ENCODE measurements at places on chromosomes 11 and 22.
A peak's percentile ranks its signal among the peaks of the same experiment; 100 is the strongest.

GRCh38 chr11:106156290-106156937 is 79.0 kb downstream of the AASDHPPT start:
- peak; percentile 72 for DNase-seq

DNA sequence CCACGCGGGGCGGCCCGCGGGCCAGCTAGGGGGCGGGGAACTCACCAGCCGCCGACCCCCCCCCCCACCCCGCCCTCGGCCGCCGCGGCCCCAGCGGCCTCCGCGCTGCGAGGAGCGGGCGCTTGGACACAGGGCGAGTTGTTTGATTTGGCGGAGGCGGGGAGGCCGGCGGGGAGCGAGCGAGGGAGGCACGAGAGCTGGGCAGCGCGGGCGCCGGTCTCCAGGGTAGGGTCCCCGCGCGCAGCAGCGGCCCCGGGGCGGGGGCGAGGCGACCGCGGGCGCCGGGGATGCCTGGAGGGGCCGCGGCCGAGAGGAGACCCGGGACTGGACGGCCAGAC is 64.4 kb downstream of the NAV2 start:
- no peak for DNase-seq

GRCh38 chr22:44151676-44152075 is 29.0 kb upstream of the PARVG start:
- peak; percentile 67 for DNase-seq

GRCh38 chr22:40616578-40616977 is 19.9 kb downstream of the MRTFA start:
- no peak for DNase-seq

DNA sequence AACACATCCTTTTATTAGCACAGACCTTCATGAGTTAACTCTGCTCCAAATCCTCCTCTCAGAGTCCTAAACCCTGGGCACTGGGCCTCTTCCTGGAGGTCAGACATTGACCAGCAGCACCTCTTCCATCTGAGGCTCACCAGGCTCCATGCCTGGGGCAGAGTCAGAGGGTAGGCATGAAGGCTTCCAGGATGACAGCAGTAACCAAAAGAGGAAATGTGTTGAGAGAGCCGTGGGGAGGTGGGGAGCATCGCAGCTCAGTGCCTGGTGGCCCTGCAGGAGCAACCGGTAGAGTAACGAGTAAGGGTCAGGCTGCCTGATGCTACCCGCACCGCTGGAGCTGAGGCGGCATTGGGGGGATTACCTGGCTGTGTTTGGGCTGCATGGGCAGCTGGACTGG is 9.4 kb upstream of the NAV2 start:
- no peak for DNase-seq

- DNase-seq: peak; percentile 83
These were observed 33.4 kb upstream of the PTPRJ start for GRCh38 chr11:47946682-47947559.

DNA sequence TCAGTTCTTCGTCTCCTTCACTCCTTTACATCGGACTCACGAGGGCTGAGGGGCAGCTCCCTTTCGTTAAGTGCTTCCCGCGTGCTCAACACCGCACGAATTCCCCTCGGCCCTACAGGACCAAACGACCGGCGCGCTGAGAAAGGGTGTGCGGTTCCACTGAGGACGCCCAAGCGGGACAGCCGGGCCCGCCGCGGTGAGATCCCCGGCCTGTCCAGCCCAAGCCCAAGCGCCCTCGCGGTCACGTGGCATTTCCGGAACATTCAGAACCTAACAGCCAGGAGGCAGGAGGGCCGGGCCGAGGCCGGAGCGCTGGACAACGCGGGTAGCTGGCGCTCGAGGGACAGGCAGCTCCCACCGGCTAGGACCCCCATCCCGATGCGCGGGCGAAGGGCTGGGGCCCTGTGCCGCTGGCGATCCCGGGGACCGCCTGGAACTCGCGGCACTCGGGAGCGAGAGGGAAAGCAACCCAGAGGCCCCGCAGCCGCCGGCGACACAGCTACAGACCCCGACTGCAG is 737 bp upstream of the STIP1 start:
- DNase-seq: peak; percentile 85

DNA sequence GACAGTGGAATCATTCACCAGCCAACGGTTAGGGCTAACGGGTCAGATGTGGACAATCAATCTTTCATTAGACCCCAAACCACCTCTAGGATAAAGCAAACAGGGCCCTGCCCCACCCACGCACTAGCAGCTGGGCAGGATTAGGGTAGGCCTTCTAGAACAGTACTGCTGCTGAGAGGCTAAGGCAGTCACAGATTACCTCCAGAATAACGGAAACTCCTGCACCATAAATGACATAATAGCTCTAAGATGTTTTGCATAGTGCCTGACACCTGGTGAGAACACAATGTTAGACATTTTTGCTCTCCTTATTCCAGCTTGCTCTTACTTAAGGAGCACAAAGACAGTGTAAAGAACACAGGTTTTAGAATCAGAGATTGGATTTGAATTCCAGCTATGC is 1.8 kb downstream of the SYTL2 start:
- no peak for DNase-seq

- DNase-seq: no peak
These were observed 256.9 kb upstream of the PITPNB start for GRCh38 chr22:28175730-28176492.

DNA sequence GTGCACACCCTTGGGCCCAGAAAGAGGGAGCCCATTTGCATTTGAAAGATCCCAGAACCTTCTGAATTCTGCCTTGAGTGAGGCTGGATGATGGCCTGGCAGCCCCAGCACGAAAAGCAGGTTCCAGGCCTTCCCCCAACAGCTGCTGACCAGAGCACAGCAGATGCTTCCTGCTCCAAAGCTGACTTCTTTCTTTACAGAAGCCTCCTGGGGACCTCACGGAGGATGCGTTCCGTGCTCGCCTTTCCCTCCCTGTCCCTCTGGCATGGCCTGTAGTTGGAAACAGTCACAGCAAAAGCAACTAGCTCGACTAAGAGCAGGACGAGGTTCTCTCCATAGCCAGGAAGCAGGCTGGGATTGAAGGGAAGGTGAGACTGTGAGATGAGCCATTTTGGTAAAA is 107.7 kb upstream of the B3GAT1 start:
- no peak for DNase-seq

- no peak for DNase-seq
These were observed 37.7 kb downstream of the NF2 start for GRCh38 chr22:29641042-29641699.

GRCh38 chr11:89516496-89516895 is 25.3 kb upstream of the NOX4 start:
- no peak for DNase-seq
